Right lung (tissue), 10 donors: ENCODE measurements at places on chromosomes 13 and 19.

DNA sequence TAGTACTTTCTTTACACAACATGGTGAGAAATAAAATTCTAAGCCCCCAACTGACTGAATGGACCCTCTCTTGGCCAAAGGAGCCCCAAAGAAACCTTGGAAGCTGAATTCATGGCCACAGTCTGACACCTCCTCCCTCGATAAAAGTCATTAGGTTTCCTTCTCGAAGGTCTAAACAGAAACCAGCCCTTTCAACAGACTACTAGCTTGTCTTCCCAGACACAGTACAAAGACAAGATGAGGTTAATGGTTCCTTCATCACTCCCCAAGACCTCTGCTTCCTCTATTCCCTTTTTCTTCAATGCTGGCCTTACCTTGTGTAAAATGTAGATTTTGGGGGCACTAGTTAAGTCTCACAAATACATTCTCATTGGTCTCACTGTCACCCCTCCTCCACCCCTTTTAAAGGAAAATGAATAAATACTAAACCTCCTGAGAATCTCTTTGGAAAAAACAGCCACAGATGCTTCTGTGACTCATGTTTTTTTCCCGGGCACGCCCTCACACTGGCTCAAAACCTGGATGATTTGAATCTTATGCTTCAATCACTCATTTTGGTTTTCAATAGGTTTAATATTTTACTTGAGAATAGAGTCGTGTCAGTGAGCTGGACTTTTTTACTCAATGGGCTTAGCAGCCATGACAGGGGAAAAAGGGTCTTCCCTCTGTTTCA, 65.8 kb upstream of the MED4 start:
- DNase-seq = no peak

DNA sequence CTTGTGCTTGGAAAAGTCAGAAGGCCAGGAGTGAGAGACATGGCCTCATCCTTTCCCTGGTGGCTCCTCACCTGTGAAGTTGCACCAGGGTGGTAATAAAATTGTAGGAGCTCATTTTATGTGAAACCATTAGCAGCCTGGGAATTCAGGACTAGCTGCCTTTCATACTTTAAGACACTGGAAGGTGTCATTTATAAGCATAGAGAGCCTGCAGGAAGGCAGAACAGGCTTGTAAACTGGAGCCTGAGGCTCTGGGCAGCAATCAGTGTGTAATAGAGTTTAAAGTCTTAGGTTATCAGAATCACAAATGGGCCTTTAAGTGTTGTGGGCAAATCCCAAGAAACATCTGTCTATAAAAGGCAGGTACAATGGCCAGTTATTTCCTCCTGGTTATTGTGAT, 127.2 kb downstream of the TM9SF2 start:
- DNase-seq = no peak

- no peak for DNase-seq
Observed at GRCh38 chr19:17830567-17831418, 9.5 kb upstream of the INSL3 start.

DNA sequence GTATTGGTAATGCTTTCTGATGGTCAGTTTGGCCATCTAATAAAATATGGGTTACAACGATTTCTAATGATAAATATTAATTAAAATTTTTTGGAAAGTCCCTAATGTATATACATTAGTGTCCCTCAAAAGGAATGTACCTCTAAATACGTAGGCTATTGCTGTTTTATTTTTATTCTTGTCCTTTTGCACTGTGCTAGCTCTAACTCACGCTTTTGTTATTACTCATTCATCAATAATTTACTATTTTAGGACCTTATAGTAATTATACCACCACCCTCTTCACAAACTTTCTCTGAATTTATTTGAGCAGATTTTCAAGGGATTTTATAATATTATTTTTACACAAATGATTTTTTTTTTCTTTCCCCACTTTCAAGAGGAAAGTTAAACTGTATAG, 795.9 kb upstream of the PCDH9 start:
- no peak for DNase-seq

- DNase-seq = no peak
Observed at GRCh38 chr19:44660081-44660480, 11.2 kb upstream of the CEACAM19 start.

GRCh38 chr13:51240958-51241357, 18.8 kb downstream of the FAM124A start:
- DNase-seq = no peak

- no peak for DNase-seq
Observed at GRCh38 chr19:43711751-43712355, 4.0 kb upstream of the IRGC start.

DNA sequence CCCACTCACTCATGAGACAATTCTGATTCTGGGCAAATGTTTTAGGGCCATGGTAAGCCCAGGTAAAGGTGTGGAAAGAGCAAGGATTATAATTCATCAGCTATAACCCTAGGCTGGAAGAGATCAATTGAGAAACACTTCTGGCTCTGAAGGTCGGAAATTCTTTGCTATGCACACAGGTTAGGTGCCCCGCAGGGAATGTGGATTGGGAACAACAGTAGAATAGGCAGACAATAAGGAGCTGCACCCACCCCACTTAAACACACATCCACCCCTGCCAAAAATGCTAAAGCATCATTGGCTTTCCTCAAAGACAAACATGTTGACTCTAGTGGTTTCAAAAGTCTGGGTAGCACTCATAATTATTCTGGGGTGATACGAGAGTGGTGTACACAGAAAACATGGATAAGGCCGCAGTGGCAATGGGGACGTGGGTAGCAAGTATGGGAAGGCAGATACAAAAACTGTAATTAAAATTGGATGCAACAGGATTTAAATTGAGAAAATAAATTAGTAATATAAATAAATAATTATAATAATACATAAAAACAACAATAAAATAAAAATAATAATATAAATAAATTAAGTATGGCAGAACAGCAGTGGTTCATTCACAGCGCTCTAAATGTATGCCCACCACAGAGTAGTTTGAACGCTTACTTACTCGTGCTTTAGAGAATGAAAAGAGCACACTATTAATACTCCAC, 8.6 kb downstream of the EFNB2 start:
- no peak for DNase-seq

DNA sequence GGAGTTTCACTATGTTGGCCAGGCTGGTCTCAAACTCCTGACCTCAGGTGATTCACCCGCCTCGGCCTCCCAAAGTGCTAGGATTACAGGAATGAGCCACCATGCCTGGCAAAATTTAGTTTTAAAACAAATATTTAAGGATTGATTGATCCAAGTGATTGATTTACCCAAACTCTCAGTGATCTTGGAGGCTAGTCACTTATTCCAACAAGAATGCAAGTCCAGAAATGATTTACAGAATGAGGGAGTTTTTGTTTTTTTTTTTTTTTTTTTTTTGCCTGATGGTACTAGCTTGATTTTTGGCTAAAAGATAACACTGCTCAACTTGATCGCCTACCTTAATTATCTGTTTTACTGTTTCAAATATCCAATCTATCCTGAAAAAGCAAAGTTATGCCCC, 5.7 kb upstream of the TEX26 start:
- DNase-seq = no peak

- DNase-seq = no peak
Observed at GRCh38 chr19:20385061-20385460, 180.5 kb downstream of the ZNF737 start.

GRCh38 chr13:20077086-20077485, 83.8 kb downstream of the GJA3 start:
- no peak for DNase-seq

- DNase-seq = no peak
Observed at GRCh38 chr19:17091758-17092333, 16.3 kb downstream of the MYO9B start.

DNA sequence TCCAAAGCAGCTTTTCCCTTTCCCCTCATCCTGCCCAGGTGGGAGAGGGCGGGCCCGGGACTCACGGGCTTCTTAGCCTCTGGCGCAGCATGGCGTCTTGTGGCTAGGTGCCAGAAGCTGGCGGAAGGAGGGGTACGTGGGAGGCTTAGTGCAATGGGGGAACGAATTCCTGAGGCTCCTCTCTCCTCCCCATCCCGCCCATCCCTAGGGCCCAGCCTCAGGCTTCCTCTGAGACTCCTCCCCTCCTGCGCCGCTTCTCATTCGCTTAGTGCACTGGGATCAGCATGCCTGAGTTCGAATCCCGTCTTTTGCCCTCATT, 297.8 kb downstream of the ZNF536 start:
- no peak for DNase-seq

- DNase-seq = no peak
Observed at GRCh38 chr13:81382246-81382645, 1041.3 kb upstream of the SPRY2 start.

GRCh38 chr19:7928334-7928706, 2.4 kb upstream of the CTXN1 start:
- no peak for DNase-seq

DNA sequence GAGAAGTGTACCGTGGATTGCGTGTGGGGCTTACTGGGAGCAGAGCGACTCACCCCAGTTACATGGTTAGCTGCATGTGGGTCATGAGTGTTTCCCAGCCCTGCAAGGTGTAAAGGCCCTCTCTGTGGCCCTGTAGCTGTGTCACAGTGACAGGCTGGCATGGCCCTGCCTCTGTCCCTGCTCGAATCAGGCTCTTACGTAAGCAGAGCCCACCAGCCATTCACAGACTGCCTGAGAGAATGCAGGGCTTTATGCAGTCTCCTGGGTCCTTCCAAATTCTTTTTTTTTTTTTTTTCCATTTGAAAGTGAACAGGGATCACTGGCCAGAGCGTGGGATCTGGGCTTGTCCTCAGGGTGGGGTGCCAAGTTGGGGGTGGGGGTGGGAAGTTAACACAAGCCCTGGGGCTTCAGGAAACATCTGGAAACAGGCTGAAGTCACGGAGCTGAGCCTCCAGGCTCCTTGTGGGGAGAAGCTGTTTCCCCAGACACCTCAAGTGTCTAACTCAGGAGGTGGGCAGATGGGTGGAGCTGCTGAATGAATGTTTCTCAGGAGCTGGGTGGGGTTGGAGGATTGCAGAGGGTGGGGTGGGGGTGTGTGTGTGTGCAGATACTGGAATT, 13.4 kb downstream of the TECR start:
- no peak for DNase-seq

DNA sequence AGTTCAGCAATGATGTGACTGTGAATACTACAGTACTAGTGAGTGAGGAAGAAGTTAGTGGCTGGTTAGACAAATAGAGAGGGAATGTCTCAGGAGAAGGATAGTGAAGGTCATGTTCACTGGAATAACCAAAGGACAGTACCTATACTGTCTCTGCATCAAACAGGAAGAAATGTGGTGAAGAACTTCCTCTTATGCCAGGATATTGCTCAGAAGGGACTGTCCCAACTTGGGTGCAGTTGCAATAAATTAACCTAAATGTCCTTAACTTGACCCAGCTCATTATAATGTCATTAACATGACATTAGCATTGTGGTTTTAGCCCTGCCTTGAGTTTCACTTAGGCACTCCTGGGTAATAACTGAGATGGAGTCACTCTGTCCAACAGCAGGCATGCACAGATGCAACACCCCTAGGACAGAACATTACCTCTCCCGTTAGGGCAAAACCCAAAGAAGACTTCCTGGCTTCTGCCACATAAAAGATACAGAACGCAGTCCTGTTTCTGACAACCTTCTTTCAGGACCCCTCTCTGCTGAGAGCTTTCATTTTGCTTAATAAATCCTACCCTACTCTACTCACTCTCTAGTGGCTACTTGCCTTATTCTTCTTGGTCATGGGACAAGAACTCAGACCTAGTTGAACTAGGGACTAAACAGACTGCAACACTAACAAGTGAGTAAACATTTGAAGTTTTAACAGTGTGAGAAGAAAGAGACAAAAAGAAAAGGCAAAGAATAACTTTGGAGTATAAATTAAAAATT, 1591.6 kb upstream of the MIR17HG start:
- no peak for DNase-seq

DNA sequence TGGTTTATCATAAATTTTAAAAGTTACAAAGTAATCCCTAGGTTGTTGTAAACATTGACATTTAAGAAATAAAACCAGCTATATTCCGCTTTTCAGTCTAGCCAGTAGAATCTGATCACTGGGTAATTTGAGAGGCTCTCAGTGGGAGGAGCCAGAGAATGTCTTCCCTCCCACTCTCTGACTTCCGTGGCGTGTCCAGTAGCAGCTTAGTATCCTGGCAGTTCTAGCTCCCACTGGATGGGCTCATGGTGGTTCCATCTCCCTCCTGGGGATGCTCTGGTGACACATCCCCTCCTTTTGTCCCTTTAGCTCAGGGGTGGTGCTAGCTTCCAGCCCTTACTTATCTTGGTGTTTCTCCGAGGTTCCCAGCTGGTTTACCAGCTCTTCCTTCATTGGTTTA, 34.5 kb downstream of the MTUS2 start:
- DNase-seq = no peak

DNA sequence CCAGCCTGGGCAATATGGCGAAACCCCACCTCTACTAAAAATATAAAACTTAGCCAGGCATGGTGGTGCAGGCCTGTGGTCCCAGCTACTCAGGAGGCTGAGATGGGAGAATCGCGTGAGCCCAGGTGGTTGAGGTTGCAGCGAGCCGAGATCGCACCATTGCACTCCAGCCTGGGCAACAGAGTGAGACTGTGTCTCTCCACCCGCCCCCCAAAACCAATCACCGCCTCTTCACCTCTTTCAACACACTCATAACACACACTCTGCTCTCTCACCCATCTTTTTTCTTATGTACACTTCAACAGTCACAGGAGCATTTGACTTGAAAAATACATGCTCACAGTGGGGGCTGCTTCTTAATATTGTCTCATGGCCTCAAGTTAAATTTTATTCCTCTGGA, 76.8 kb downstream of the ESD start:
- DNase-seq = no peak

DNA sequence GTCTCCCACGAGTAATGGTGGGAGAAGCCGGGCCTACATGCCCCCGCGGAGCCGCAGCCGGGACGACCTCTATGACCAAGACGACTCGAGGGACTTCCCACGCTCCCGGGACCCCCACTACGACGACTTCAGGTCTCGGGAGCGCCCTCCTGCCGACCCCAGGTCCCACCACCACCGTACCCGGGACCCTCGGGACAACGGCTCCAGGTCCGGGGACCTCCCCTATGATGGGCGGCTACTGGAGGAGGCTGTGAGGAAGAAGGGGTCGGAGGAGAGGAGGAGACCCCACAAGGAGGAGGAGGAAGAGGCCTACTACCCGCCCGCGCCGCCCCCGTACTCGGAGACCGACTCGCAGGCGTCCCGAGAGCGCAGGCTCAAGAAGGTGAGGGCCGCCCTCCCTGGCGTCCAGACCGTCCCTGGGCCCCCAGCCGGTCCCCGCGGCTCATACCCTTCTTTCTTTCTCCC, 1.4 kb upstream of the USF2 start:
- no peak for DNase-seq

DNA sequence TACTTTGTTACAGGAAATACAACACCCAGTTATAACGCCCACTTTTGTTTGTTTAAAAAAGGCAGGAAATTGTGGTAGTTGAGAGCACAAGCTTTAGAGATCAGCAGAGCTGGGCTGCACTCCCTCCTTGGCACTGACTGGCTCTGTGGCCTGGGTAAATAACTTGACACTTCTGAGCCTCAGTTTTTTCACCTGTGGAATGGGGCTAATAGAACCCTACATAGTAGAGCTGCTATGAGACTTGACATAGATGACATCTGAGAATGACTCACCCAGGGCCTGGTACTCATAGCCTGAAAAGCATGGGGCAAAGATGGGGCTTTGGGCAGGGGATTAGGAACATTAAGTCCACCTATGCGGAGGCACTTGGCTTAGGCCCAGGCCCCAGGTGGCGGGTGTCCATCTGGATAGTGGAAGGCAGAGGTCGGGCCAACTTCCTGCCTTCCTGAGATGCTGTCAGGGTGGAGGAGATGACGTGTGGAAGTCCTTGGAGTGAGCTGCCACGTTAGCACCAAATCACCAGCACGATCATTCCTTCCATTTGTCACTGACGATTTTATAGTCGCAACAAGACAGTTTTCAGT, 159.1 kb downstream of the KATNAL1 start:
- no peak for DNase-seq
